Calu3 (cell line): ENCODE measurements at places on chromosomes 5 and 9.

DNA sequence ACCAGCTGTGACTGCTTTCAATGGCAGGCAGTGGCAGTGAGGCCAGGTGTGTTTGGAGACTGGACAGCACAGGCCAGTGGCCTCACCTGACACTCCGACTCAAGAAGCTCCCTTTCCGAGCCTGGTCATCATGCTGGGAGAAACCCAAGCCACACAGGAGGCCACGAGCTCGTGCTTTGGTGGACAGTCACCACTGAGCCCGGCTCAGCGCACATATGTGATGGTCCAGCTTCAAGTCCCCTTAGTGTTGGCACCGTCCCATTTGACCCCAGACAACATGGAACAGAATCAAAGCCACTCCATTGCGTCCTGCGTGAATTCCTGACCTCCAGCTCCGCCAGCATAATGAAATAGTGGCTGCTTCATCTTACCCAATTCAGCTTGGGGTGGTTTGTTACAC, 64.0 kb upstream of the PPP1R26 start:
- no peak for DNase-seq

- DNase-seq = no peak
These were observed 37.5 kb upstream of the GFPT2 start for GRCh38 chr5:180390441-180391190.

GRCh38 chr9:85516976-85517637, 224.6 kb downstream of the AGTPBP1 start:
- peak; percentile 45 for DNase-seq

DNA sequence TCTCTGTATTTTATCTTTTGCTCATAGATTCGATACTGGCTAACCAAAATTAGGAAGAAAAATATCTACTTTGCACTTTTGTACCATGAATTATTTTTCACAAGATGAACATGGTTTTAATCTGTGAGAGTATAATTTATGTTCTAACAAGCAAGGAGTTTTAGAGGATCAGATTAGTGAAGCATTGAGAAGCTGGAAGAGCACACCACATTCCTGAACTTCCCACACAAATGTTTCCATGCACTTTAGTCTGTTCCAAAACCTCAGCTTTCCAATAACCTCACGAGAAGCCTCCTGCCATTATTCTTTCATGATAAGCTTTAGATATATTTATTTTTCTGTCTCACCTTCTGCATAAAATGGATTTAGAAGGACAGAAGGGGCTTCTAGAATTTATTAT, 98.7 kb upstream of the MPDZ start:
- DNase-seq = no peak

GRCh38 chr5:172417983-172418630, 36.2 kb downstream of the SH3PXD2B start:
- DNase-seq = no peak

DNA sequence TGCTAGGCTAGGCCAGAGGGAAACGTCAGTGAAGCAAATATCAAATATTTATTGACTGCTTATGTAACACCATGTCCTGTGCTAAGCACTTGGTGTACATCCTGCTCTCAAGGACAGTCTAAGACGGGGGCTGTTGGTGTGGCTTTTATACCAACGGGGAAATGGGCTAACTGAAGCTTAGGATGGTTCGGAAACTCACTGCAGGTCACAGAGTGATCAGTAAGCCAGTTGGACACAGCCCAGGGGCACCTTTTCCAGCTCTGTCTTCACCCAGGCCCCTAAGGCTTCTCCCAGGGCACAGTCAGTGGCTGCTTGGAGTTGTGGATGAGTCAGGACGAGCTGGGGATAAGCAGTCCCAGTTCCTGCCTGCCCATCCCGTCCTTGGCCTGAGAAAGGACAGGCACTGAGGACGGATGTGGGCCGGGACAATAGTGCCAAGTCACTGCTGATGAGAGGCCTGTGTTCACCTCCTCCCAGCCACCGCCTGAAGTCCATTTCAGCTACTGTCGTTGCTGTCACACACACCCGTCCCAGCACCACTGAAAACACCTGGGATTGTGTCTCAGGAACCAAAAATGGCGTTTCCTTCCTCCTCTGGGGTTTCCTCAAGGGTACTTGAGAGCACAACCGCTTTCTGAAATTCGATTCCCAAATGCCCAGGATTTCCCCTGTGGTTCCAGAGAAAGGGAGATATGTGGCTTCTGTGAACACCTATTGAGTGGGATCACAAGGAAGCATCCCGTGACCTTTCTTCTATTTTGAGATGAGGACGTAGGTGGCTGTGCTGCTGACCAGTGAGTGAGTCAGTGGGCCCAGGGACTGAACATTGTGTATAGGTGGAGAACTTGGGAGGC, 17.5 kb upstream of the SPRY4 start:
- no peak for DNase-seq

GRCh38 chr5:127943061-127943371, 140.6 kb upstream of the SLC12A2 start:
- no peak for DNase-seq

DNA sequence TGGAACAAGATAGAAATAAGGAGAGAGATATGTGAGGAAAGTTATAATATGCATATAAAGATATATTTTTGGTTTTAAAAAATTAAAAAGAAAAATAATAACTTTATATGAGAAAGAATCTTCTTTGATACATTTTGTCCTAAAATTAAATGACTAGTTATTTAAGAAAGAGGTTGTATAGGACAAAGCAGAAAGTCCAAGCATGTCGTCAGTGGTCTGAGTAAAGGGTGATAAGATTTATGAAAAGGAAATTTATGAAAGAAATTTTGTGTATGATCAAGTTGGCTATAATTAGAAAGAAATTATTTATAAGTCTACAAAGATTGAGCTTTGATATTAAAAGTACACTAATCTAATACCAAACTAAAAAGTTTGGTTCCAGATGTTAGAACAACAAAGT, 32.0 kb downstream of the GTF3C4 start:
- no peak for DNase-seq

- no peak for DNase-seq
These were observed 28.9 kb downstream of the SEMA4D start for GRCh38 chr9:89469003-89469402.

- DNase-seq = peak; percentile 73
These were observed 67.1 kb downstream of the KLF4 start for GRCh38 chr9:107422189-107423185.

- no peak for DNase-seq
These were observed 36.9 kb downstream of the CLINT1 start for GRCh38 chr5:157821822-157822622.

- no peak for DNase-seq
These were observed 1028.5 kb upstream of the CDH9 start for GRCh38 chr5:28066856-28067255.

GRCh38 chr5:127302509-127302908, 11.9 kb downstream of the MEGF10 start:
- no peak for DNase-seq

DNA sequence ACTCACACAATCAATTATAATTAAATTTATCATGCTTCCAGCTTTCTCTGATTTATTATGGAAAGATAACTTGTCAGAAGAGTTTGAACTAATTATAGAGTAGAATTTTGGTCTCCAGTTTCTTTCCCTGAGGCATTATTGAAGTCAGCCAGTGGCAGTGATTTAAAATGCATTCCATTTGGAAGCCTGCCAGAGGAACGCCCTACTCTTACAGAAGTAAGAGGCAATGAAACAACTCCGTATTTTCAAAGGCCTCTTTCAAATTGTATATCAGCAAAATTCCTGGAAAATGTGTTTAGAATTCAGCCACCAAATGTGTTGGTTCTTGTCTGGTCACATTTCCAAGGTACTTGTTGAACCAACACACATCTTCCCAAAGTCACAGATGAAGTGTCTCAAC, 640.9 kb downstream of the SEMA5A start:
- peak; percentile 11 for DNase-seq

DNA sequence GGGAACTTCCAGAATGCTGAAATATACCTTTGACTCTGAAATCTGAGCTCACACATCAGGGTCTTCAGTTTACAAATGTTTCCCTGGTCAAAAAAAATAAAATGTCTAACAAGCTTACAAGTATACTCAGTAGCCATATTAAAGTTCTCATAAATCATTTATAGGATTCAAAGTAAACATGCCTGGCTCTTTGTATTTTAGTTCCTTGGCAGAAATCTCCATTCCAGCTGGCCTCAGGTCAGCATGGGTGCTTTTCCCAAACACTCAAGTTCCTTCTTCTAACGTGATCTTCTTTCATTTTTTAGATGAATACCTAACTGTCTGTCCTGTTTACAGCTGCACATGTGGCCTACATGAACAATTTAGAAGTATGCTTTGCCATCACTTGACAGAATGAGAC, 263.2 kb downstream of the GAS1 start:
- no peak for DNase-seq

- no peak for DNase-seq
These were observed 41.7 kb upstream of the SLC9A3 start for GRCh38 chr5:565782-566440.

GRCh38 chr9:107307331-107307730, 24.3 kb downstream of the RAD23B start:
- no peak for DNase-seq

DNA sequence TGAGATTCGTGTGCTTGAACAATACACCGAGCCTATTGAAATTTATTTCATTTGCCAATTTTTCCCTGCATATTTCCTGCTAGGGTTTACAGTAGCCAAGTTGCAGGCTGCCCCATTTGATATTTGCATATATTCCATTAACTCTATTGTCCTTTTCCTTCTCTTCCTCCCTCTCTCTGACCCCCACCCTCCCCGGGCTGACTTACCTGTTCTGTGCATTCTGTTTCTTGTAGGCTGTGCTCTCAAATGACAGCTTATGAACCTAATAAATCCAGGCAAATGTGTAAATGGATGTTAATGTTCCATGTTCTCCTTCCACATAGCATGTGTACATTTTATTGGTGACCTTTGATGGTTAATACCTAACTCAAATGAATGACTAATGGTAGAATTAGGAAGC, 1169.2 kb upstream of the WWC1 start:
- peak; percentile 12 for DNase-seq

DNA sequence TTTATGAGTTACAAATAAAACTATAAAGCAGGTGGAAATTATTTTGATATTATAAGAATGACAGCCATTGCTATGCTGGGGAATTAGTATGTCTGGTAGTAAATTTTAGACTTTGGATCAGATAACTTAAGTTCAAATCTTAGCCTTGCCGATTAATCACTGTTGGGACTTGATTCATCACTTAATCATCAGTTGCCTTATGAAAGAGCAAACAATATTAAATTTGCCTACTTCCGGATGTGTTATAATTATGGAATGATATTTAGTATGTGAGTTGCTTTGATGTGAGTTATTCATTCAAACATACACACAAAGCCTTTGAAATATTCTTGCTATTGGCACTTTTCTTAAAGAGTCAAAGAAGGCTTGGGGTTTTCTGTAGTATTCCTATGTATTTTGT, 717.7 kb downstream of the BRINP1 start:
- DNase-seq = no peak

DNA sequence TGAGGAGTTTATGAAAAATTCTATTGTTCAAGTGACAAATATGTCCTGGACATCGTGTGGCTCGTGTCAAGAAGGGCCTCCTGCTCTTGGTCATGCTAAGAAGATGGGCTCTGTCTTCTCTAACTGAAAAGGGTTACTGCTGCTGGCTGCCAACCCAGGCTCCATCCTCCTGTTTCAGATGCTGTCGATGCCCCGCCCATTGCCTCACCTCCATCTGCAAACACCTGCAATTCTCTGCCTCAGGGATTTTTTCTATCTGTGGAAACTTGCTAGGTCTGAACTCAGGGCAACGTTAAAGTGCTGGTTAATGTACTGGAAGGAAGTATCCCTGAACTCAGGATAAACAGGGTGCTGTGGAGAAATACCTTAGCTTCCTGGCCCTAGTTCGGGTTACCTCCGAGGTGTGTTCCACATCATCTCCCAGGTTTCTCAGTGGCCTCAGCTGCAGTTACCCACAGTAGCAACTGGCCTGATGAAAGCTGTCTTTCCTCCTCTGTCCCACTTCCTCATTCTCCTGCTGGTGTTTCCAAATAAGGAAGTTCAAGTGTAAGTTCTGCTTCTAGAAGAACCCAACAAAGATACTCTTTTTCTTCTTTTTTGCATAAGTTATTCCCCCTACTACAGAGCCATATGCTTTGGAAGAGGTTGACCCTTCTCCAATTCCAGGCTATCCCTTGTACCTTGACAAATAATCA, 151.7 kb upstream of the SMIM23 start:
- DNase-seq = no peak

DNA sequence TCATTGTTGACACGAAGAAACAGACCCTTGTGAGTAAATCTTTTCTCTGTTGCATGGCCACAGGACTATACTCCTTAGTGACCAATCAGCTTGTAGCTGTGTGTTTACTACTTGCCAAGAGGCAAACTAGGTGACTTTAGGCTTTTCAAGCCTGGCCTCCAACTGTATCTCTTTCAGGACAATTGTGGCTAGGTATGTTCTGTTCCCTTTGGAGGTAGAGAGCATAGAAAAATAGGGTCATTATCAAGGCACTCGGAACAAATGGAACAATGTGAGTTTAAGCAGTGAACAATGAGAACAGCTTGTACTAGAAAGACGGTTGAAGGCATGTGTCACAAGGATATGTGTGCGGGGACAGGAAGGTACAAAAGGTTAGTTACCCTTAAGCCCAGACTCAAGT, 48.1 kb downstream of the SLC46A2 start:
- no peak for DNase-seq

GRCh38 chr5:98933445-98934072, 4.8 kb upstream of the CHD1 start:
- no peak for DNase-seq

DNA sequence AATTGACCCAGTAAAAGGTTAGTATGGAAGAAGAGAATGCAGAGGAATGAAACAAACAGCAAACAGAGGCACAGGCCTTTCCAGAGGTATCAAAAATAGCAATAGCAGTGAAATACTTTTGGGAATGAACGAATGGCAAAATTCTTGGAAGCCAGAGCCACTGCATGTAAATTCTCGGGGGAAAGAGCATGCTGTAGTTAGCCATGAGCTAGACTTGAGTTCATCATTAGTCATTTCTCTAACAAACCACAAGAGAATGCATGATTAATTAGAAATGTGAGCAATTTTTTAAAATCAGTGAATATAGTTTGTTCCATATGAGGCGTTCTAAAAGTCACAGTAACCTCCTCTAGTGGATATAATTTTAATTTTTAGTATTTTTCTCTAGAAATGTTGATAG, 170.3 kb upstream of the PRR16 start:
- DNase-seq = no peak

DNA sequence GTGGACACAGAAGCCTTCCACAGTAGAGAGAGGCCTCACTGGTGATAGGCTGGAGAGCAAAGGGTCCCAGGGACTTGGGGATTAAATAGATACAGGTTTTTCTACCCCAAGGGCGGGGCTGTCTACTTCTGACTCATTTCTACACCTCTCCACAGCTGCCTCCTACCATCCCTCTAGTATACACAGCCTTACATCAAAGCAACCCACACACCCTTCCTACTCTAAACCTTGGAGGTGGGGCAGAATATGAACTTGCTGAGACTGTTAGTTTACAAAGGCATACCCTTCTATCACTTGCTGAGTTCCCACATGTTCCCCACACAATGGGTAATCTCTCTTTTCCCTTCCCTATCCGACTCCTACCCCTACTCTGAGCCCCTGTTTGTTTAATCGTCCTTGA, 19.9 kb upstream of the PCA3 start:
- no peak for DNase-seq
